ENCODE measurements at places on chromosomes 16 and 17.

DNA sequence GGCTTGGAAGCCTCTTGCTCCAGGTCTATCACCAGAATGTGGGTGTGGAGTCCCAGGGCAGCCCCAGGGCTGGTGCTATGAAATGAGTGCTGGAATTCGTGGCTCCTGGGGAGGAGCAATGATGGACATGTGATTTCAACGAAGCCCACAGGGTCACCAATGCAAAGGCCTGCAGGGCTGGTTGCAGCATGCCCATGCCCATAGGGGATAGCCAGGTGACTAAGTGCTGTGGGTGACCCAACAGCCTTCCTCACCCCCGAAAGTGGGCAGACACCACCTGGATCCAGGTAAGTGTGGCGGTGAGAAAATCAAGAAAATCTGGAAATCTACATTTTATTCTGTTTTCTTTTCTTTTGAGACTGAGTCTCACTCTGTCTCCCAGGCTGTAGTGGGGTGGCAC is 87.5 kb upstream of the GPRC5B start:
- no peak for DNase-seq

DNA sequence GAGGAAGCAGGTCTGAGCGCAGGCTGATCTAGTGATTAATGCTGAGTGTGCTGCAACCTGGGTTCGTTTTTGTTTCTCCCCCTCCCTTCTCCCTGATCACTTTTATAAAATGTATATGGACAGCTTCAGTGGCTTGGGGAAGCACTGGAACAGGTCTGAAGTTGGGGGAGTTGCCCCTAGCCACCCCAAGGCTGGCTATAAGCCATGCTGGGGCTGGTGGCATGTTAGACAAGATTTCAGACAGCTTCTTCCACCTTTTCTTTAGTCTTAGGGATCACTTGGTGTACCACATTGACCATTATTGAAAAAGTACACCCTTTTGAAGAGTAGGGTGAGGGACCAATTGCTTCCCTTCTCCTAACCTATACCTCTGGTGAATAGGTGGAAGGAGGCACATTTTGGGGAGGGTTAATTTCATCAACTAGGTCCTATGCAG is 3.8 kb upstream of the VAC14 start:
- DNase-seq: no peak

DNA sequence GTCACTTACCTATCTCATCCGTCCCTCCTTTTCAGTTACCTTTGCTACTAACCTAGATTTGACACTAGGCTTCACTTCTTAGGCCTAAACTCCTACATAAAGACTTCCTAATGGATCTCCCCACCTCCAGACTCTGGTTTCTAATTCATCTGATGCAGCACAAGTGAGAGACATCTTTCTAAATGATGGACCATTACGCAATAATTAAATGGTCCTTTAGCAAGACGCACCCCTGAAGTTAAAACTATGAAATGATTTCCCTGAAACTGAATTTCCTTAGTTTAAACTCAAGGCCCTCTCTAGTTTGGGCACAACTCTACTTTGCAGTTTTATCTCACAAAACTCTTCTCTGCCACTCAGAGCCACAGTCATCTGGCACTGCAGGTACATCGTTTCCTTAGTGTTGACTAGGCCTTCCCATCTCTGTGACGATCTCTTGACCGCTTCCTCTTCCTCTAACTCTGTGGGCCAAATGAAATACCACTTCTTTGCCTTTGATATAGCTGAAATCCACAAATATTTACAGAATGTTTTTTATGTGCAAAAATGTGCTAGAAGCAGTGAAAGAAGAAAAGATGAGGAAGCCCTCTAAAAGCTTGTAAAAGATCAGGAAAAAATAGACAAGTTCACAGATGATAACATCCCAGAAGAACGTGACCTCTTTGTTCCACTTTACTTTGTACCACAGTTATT is 3.3 kb downstream of the SYNRG start:
- DNase-seq: no peak

- no peak for DNase-seq
These were observed 27.5 kb upstream of the SHCBP1 start for GRCh38 chr16:46648656-46649055.

DNA sequence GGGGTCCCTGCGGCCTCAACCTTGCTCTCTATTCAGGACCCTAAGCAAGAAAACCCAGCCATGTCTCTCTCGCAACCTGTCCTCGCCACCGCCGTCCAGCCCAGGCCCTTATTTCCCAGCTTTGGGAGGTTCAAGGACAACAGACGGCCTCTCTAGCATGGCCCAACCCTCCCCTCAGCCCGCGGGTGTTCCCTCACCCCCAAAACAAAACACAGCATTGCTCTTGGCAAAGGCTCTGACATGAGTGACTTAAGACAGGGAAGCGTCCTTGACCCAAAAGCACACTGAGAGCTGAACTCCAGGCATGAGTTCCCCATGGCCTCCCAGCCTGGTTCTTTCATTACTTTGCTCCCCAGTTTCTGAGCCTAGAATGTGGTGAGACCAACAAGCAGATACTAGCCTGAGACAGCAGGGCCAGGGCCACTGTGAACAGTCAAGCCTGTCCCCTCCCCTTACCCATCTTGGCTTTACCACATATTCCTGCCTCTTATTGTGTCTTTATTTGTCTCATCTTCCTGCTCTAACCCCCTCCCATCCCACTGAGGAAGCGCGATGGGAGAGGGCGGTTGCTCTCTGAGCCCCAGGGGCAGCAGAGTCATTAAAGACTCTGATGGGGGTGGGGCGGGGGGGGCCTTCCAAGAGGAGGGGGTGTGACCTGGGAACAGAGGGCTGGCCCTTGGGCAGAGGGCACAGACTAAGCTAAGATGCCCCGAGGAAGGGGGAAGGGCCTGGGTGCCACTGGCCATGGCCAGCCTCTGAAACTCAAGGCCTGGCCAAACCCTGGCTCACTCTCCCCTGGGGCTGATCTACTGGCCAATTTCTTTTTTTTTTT is 11.8 kb downstream of the SREBF1 start:
- no peak for DNase-seq

DNA sequence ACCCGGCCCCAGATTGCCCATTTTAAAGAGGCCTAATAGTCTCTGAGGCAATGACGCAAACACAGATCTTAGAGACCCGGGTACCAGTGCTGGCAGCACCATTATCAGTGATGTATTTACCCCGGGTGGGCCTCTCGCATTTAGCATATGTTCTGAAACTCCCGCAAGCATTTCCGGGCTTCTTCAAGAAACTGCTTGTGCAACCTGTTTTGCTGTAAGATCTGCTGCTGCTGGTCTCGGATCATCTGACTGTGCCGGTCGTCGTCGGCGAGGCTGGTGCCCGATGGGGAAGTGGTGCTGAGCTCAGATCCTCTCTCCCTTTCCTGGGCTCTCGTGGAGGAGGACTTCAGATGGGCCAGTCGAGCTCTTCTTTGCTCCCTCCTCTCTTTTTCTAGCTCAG is 12.5 kb downstream of the CEP295NL start:
- peak; percentile 75 for DNase-seq

- no peak for DNase-seq
These were observed 35.4 kb downstream of the OR1D5 start for GRCh38 chr17:3027786-3028532.

DNA sequence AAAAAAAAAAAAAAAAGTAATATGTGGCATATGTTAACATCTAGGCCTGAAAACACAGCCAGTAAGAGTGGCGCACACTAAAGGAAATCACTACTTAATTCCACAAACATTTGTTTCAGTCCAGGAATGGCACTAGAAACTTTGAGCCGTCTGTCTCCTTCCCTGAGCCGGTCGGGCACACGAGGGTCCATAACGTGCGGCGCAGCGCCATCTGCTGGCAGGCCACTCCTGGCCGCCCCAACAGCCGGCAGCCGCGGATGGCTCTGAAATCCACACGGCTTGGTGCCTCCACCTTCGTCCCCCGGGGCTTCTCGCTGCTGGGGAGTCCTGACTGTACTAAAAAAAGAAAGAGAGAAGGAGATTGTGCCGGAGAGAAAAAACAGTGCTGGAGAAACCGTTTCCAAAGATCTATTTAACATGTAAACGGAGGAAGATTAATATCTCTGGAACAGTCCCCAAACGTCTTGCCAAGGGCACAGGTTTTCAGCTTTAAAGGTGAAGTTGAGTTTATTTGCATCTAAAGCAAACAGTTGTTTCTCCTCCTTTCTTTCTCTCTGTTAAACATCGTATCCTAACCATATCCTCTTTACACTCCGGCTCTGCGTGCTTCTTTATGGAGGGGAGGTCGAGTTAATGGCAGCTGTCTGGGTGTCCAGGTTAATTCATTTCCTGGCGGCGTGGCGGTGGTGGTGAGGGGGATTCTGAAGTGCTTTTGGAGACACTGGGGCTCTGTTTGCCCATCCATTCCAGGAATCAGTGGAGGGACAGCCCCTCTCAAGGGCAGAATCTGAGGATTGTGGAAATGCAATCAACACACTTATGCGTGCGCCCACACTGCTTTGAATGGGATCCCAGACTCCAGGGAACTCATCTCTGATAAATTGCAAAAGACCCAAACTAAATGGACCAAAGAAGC is 611.3 kb upstream of the SALL1 start:
- peak; percentile 84 for DNase-seq

- no peak for DNase-seq
These were observed 23.4 kb upstream of the MPRIP start for GRCh38 chr17:17018612-17019429.

GRCh38 chr17:44220213-44221083 is 973 bp upstream of the UBTF start:
- peak; percentile 78 for DNase-seq

GRCh38 chr17:50557630-50558029 is 2.9 kb upstream of the CACNA1G start:
- no peak for DNase-seq

DNA sequence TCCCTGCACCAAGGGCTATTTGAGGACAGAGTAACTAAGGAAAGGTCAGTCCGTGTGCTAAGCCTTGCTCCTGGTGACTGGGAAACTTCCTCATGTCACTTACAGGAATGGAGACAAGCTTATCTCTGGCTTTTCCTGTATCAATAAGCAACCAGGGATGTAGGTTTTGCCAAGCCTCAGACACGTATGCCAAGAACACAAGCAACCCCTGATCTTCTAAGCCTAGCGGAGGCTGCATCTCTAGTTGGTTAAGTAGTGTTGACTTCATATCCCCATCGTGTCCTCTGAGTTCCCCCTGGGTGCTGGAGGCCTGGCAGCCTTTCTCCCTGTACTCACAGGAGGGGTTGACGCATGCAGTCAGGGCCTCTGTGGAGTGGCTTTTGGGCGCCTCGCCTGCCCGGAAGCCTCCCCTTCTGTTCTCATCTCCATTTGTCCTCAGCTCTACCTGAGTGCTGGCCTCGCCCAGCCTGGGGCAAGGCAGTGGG is 1.4 kb upstream of the C1QTNF1 start:
- DNase-seq: peak; percentile 87

GRCh38 chr16:66521951-66522771 is 27.8 kb downstream of the TK2 start:
- peak; percentile 44 for DNase-seq

GRCh38 chr17:65529040-65529633 is 32.3 kb downstream of the AXIN2 start:
- no peak for DNase-seq

DNA sequence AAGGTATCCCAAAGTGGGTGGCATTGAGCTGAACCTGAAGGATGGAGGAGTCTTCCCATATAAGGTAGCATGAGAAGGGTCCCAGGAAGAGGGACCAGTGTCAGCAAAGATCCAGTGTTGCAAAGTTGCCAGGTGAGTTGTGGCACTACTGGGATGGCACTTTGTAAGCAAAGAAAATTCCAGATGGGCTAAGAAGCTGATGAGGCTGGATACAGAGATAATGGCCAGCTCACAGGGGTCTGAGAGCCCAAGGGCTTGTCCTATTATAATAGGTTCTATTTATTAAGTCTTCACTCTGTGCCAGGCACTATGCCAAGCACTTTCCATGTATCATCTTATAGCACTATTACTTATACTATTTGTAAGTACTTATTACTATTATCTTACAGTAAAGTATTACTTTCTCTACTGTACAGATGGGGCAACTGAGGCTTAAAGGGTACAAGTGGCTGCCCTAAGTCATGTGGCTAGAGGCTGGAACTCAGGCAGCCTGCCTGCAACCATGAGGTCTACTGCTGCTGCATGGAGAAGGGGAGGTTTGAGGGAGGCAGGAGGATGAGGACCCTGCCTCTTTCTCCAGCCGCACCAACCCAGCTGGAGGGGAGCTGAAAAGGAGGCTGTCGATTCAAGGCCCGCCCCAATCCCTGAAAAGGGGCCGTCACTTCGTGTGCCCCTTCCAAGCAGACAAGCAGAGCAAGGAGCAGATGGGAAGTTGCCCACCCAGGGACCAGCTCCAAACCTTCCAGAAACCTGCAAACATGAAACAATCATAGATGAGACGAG is 86.5 kb downstream of the C16orf78 start:
- no peak for DNase-seq

DNA sequence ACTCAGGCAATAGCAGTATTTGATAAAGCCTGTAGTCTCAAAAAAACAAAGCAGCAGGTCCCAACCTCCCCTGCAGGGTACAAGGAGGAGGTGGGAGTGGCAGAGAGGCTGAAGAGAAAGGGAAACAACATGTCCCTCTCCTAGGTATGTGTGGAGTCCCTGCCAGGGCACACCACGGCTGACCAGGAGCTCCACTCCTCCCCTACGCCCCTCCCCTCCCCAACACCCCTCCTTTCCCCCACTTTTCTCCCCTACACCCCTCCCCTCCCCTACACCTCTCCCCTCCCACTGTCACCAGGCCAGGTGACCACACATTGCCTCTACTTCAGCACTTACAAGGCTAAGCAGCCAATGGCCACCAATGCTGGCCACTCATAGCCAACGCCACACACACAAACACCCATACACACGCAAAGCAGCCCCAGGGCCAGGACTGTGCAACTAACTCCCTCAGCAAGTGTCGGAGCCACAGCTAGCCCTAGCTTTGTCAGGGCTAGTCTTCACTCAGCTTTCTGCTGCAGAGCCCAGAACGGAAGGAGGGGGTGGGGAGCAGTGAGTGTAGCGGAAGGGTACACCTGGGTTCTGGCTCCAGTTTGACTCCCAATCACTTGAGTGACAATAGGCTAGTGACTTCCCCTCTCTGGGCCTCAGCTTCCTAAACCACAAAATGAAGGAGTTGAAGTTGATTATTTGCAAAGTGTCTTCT is 8.2 kb downstream of the CAVIN1 start:
- DNase-seq: peak; percentile 35

- peak; percentile 73 for DNase-seq
These were observed 8.0 kb downstream of the TBC1D24 start for GRCh38 chr16:2482708-2483534.

GRCh38 chr17:46733837-46734475 is 84.5 kb downstream of the WNT3 start:
- DNase-seq: no peak

DNA sequence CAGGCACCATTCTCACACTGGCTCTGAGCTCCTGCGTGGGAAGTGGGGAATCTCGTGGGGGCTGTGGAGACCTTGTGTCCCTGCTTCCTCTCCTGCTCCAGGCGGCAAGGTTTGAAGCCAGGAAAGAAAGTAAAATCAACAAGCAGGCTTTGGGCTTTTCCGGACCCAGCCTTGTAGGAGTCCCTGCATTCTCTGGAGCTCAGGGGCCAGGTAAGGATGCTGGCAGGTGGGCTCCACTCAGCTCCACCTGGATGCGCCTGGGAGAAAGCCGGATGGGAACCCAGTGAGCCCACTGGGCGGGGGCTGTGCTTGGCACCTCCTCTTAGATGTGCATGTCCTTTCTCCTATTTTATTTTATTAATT is 362.5 kb downstream of the SEC14L1 start:
- no peak for DNase-seq
